Stimulated activated CD4-positive, alpha-beta T cell treated with anti-CD3 and anti-CD28 coated beads, Interleukin-4, amount 100 ng/mL, for 4 hours (primary cell): ENCODE measurements at places on chromosomes 11 and 22.

DNA sequence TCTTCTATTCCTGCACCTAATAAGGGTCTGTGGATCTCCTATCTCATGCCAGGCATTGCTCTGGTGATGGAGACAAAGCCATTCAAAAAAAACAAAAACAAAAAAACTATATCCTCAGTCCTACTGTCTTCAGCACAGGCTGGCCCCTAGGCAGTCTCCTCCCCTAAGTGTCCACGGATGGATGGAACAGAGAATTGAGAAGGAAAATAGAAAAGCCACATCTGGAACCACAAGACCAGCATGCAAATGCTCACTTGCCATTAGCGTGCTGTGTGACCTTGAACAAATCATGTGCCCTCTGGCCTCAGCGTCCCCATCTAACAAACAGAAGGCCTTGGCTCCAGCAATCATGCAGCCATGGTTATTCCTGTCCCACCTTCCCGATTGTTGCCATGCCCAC lies 32.7 kb upstream of the CD82 start:
- DNase-seq, result no peak

- no peak for DNase-seq
Measured at GRCh38 chr11:102263379-102264003, 53.8 kb upstream of the BIRC3 start.

DNA sequence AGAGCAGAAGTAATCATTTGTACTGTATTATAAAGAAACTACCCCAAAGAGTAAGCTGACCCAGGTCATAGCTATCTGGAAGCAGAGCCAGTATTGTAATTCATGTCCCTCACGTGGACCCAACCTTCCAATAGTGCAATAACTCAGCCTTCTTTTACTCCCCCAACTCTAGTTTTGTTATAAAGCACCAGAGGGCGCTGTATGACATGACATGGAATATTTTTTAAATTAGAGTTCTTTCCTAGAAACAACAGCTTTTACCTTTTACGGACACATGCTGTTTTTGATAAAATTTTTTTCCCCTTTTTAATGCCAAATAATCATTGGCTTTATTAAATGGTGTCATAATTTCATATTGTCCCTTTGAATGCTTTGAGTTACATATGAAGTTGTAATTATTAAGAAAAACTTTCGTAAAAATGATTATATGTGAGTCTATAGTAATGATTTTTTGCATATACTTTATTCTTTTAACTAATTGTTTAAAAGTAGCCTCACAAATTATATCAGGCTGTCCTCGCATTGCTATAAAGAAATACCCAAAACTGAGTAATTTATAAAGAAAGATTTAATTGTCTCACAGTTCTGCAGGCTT lies 76.9 kb downstream of the DKK3 start:
- no peak for DNase-seq

- DNase-seq, result no peak
Measured at GRCh38 chr22:37568448-37569008, 8.2 kb downstream of the CDC42EP1 start.

- DNase-seq, result no peak
Measured at GRCh38 chr11:17585911-17586695, 39.0 kb downstream of the OTOG start.

GRCh38 chr22:39428597-39429071 lies 28.2 kb upstream of the MGAT3 start:
- no peak for DNase-seq

- no peak for DNase-seq
Measured at GRCh38 chr11:56716379-56716854, 17.5 kb downstream of the OR9G1 start.

- DNase-seq, result no peak
Measured at GRCh38 chr22:28155808-28156207, 236.8 kb upstream of the PITPNB start.

- no peak for DNase-seq
Measured at GRCh38 chr11:131980888-131981668, 610.7 kb downstream of the NTM start.

DNA sequence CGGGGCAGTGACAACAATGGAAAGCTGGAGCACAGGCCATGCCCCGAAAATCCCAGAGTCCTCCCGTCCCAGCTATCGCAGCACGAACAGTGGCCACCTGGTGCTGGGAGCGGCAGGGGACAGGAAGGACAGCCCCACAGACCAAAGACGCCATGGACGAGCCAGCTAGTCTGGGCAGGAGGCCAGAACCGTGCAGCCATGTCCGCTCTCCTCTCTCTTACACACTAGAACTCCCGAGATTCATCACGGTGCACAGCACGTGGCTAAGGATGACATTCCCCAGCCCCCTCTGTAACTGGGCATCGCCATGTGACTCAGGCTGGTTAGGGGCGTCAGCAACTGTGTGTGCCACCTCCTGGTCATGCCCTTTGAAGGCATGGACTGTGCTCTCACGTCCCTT lies 4.6 kb downstream of the CDPF1 start:
- DNase-seq, result no peak

- DNase-seq, result no peak
Measured at GRCh38 chr22:18130699-18131429, 19.1 kb upstream of the USP18 start.

- no peak for DNase-seq
Measured at GRCh38 chr11:75344186-75344585, 7.3 kb downstream of the ARRB1 start.

GRCh38 chr22:48858856-48859255 lies 968.8 kb downstream of the BRD1 start:
- DNase-seq, result no peak

- no peak for DNase-seq
Measured at GRCh38 chr11:78929906-78930220, 355.2 kb upstream of the NARS2 start.

DNA sequence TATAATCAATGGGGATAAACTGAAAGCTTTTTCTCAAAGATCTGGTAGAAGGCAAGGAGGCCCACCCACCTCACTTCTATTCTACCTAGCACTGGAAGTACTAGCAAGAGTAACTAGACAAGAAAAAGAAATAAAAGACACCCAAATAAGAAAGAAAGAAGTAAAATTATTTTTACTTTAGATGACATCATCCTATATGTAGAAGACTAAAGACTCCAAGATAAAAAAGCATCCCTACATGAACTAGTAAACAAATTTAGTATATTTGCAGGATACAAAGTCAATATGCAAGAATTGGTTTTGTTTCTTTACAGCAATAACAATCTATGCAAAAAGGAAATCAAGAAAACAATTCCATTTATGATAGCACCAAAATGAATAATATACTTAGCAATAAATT lies 201.5 kb upstream of the KIRREL3 start:
- DNase-seq, result no peak

DNA sequence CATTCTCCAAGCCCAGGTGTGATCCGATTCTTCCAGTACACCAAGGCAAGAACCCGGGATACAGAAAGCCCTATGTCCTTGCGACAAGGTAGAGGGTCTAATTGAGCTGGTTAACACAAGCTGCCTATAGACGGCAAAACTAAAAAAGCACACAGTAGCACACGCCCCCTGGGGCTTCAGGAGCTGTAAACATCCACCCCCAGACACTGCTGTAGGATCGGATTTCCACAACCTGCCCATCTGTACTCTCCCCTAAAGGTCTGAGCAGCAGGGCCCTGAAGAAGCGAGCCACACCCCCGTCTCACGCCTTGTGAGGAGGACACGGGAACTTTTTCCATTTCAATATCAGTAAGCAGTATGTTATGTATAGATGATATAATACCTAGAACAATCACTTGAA lies 624.7 kb downstream of the BUD13 start:
- DNase-seq, result no peak

DNA sequence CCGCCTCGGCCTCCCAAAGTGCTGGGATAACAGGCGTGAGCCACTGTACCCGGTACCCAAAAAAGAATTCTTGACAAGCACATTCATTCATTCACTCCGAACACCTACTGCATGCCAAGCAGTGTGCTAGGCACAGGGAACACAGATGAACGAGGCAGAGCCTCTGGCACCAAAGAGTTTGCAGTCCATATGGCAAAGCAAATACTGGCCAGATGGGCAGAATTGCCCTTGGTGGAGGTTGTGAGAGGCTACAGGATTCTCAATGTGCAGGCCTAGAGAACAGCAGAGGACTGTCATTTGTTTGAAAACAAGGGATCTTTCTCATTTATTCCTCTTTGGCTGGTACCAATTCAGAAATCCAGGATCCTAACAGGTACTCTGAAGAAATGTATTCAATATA lies 27.5 kb upstream of the MTCH2 start:
- DNase-seq, result no peak

DNA sequence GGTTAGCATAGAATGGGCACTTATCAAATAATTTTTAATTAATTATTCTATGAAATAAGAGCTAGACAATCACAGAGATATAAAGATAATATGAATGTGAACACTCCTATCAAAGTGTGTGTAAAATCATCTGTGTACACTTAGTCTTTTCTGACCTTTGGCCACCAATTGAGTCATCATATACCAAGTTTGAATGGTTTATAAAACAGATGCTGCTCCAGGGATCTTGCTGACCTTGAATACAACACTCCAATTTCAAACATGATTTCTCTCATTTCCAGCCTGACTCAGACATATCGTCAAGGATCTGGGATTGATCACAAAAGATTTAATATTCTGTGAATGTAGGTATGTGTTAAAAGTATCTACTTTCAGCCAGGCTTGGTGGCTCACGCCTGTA lies 2.9 kb upstream of the OR51V1 start:
- no peak for DNase-seq

DNA sequence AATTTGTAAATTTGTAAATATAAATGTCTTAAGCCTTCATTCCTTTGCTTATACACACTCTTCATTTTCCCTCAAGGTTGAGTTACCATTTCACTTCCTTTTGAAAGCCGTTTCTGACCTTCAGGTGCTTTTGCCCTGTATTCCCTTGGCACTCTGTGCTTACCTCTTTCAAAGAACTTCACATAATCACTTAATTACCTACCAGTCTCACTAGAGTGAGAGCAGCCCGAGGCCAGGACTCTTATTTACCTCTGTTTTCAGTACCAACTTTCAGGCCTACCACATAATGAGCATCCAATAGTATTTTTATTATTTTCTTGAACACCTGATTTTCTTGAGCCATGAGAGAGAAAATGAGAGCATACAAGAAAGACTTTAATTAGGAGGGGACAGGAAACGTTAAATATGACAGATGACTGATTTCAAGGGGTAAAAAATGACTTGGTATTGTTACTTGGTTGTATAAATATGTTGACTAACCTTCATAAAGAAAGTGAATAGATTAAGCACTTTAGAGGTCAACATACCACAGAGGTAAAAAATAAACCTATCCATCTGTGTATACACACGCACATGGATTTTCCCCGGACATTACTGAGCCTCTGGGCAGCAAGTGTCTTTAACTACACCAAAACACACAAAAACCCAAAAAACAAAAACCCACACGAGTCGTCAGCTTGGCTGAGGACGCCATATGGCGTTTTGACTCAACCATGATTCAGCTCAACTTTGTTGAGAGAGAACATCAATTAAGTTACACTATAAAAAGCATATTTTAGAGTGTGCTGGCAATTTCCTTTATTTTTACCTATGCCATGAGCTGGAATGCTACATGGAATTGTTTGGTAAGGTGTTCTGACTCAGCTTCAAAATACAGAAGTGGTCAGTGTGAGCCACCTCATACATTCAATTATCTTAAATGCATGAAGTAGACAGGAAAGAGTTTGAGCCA lies 7.6 kb downstream of the ATXN10 start:
- no peak for DNase-seq

DNA sequence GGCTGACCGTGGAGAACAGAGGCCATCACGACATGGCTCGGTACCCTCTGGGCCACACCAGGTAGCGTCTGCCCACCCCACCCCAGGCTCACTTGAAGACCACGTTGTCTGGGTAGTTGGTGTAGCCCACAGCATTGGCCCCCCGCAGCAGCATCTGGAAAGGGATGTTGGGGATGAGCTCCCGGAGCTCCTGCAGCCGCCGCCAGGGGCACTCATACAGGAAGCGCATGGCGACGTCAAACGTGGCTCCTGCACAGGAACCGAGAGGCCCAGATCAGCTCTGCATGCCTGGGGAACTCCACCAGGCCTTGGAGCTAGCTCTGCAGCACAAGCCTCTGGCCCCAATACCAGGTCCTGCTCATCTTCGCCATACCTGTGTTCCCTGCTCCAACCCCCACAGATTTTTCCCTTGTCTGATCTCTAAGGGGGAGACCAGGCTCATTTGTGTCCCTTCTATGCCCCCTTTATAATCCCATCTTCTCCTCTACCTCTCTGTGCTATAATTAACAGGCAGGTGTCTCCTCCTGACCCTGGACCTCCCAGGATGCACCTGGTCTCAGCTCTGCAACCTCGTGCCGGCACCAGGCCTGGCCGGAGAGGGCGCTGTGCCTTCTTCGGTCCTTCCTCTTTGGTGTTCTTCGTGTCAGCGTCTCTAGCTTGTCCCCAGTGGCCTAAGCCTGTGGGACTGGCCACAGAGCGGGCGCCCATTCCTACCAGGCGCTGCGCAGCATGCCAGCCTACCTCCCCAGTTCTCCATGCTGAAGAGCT lies 5.0 kb upstream of the LRFN4 start:
- no peak for DNase-seq

DNA sequence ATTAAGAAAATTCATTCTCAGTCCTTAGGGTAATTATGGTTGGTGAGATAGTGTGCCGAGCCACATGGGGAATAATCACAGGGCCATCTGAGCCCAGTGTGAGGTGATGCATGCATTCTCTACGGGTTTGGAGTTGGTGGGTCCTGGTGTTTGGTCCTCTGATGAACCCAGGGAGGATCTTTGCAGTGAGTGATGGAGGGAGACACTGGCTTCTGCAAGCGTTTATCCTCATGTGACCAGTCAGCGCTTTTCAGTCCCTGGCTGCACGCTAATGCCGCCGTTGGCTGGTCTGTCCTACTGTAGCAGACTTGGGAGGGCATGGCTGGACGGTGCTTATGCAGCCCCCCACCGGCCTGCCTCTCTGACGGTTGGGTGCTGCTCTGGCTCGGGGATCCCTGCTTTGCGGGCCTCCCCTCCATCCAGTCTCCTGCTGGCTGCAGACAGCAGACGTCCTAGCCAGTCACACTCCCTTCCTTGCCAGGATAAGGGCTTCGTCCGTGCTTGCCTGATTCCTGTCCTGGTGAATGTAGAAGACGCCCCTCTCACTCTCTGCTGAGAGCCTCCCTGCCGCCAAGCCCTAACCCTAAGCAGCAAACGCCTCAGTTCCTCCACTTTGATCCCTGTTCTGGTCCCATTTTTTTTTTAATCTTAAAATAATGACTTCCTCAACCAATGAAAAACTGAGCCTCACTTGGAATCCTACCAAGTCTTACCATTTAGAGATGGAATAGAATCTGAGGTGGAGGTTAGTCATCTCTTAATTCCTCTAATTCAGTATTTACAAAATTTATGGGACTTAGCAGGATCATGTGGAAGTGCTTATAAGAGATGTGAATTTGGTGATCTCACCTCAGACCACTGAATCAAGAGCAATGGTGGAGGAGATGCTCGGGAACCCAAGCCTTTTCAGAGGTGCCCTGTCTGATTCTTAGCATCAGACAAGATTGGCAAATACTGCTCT lies 143.7 kb upstream of the SORL1-AS1 start:
- no peak for DNase-seq

DNA sequence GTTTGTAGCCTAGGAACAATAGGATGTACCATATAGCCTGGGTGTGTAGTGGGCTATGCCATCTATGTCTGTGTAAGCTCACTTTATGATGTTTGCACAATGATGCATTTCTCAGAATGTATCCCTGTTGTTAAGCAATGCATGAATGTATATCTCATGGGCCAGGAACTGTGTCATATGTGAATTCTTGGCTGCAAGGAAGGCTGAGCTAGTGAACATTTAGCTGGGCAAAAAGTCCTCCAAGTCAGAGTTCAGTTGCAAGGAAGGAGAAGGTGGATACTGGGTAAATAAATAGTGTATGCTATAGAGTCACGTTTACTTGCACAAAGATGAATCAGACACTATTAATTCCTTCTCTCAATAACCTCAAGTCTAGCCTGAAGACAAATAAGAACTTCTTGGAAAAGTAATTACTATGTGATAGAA lies 136.1 kb downstream of the EHF start:
- no peak for DNase-seq

GRCh38 chr11:11312738-11313137 lies 40.3 kb downstream of the CSNK2A3 start:
- no peak for DNase-seq
